Endothelial cell of umbilical vein (primary cell): ENCODE measurements at places on chromosomes 1 and 21.

- H3K4me1 ChIP-seq: no peaks in the 10 kb centered on the region
- DNase-seq: no peak
- H3K27me3 ChIP-seq: no peaks in the 10 kb centered on the region
- no peak overlapping the region for H3K27ac ChIP-seq
- H3K4me3 ChIP-seq: no peak overlapping the region
Observed at GRCh38 chr1:229596925-229597699, 28.8 kb downstream of the TAF5L start.

DNA sequence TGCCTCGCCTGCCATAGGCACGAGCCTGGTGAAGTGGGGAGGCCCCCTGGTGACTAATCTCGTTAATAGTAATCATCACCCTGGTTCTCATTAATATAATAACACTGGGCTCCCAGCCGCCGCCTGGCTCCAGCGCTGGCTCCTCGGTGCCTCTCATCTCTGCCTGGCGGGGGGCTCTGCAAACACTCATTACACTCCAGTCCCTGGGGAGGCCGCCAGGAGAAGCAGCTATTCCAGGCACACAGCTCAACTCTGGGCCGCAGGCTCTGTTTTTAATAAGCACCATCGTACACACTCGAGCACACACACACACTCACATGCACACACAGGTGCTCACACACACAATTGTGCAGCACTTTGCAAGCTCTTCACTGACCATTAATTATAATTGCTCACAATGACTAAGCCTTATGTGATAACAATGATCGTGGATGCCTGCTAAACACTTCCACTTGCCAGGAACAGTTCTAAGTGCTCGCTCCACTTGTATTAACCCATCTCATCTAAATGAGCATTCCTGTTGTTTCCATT, 52.2 kb downstream of the SDC3 start:
- no peak overlapping the region for H3K27ac ChIP-seq
- peaks cover 3% of the 10 kb centered on the region for H3K4me1 ChIP-seq
- H3K4me3 ChIP-seq: no peak overlapping the region
- DNase-seq: no peak
- H3K27me3 ChIP-seq: peaks cover 9% of the 10 kb centered on the region

DNA sequence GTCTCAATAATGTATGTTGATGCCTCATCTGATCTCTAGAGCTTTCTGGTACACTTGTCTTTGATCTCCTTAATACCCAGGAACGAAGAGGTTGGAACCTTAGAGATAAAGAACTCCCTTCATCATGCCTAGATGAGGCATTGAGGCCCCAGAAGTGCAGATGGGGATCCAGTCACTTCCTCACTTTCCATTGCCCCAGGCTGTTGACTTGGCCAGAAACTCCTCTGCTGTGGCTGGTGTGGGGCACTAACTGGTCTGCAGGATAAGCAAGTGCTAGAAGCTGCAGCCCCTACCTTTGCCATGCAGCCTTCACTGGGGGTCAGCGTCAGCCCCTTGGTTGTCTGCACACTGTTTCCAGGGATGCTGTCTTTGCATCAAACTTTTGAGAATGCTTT, 49.9 kb downstream of the STUM start:
- no peak for DNase-seq
- H3K4me1 ChIP-seq: no peaks in the 10 kb centered on the region
- no peak overlapping the region for H3K27ac ChIP-seq
- H3K36me3 ChIP-seq: no peaks in the 10 kb centered on the region
- peaks cover 11% of the 10 kb centered on the region for H3K27me3 ChIP-seq

GRCh38 chr1:26469558-26469957, 2.7 kb upstream of the HMGN2 start:
- no peak overlapping the region for H3K27ac ChIP-seq
- peaks cover 11% of the 10 kb centered on the region for H3K4me1 ChIP-seq
- DNase-seq: no peak
- no peak overlapping the region for H3K4me3 ChIP-seq
